NCI-H460 (cell line): ENCODE measurements at places on chromosomes 12 and 14.

- no peak for DNase-seq
These were observed 505.1 kb upstream of the TMEM132C start for GRCh38 chr12:127761880-127762279.

DNA sequence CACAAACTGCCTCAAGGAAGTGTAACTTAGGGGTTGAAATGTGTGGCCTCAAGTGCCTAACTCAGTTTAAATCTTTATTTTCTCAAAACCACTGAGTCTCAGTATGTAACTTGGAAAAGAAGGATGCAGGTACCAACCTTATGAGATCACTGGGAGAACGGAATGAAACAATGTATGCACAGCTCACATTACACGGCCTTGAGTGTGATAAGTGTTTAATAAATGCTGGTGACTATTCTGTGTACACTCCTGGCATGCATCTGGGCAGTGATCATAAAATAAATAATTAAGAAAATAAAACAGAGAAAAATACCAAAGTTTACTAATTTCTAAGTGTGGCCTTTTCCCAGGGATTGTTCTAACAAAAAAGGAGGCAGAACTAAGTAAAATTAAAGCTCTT lies 974.5 kb upstream of the FLRT2 start:
- no peak for DNase-seq

- DNase-seq = no peak
These were observed 102.0 kb downstream of the PIK3C2G start for GRCh38 chr12:18363321-18363720.

- DNase-seq = peak; percentile 31
These were observed 295.7 kb upstream of the PRKD1 start for GRCh38 chr14:30223385-30223785.

GRCh38 chr14:61749867-61750266 lies 12.4 kb upstream of the SNAPC1 start:
- no peak for DNase-seq

DNA sequence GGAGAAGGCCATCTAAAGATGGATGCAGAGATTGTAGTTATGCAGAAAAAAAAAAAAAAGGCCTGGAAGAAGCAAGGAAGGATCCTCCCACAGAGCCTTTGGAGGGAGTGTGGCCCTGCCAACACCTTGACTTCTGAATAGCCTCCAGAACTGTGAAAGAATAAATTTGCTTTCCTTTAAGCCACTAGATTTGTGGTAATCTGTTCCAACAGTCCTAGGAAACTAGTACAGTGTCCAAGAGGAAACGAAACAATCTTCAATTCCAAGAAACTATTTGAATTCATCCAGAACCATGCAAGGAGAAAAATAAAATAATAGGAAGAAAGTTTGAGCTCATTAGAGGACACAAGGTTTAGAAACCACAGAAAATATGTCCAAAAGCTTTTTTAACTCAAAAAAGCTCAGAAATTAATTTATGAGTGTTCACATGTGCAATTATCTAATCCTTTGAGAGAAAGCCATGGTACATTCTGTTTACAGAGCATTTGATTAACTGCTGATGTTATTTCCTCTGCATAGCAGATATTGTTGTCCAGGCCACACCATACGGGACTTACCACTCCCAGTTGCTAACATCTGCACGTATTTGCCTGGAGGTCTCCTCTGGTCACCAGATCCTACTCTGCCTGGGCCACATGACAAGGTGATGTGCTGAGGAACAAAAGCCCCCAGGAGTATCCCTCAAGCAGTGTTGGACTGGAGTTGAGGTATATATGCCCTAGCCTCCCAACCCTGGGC lies 30.0 kb upstream of the STAB2 start:
- no peak for DNase-seq

GRCh38 chr12:49470986-49471385 lies 67.8 kb upstream of the KCNH3 start:
- DNase-seq = no peak

DNA sequence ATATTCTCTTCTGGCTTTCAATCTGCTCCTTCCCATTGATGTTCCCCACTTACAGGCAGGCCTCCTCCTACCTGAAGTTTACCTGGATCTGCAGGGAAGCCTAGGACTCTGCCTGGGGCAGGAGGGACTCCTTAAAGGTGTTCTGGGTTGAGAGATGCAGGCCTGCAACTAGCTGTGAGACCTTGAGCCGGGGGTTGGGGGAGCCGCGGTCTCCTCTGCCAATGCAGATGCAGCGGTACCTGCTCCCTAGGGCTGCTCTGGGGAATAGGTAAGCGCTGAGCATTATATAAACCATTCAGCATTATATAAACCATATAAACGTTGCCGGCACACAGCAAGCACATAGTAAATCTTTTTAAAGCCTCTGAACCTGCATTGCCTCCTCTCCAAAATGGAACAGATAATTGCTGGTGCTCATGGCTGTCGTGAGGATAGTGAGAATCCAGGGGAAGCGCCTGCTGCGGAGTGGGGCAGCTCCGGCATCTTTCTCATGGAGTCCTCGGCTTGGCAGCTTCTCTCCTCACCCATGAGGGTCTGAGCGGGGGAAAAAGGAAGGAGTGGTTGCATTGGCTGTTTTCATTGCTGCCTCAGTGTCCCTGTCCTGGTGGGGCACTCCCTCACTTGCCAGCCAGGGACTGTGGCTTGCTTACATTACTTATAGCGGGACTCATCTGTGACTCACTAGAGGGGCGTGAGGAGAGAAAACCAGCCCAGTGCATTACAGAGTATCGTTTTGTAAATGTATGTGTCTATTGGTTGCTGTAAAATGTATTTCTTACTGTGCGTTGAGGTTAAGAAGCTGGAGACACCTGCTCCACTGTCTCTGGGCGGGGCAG lies 12.5 kb upstream of the KRT80 start:
- DNase-seq = no peak

GRCh38 chr12:54017878-54018467 lies 9.2 kb downstream of the HOXC8 start:
- peak; percentile 75 for DNase-seq

DNA sequence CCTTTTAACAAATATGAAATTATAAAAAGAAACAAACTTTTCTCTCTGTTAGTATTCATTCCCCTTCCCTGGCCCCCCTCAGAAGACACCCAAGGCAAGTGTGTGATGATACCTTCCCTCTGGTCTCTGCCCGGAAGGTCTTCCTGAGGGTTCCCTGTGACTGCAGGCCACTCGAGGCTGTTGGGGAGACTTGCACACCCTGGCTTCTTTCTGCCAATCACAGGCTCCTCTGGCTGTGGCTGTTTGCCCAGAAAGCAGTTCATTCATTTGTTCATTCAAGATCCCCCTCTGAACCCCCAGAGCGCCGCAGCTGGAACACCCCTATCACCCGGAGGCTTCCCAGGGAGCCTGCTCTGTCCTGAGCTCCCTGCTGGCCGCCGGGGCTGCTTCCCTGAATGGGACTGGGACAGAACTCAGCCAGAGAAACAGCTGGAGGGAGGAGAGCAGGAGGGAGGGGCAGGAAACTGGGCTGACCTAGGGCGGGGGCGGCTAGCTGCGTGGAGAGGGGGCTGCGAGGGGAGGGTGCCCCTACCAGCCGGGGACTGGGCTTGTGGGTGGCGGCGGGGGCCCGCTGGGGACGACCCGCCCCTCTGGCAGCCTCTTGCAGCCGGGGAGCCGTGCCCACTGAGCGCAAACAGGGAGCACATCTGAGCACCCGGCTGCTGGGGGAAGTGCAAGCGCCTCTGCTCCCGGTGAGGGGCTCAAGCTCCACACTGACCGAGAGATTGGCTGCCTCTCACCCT lies at the start of gene CMKLR1:
TSS of gene CMKLR1 (minus strand) at position 397 of the 743 bp plus-strand sequence. CDS start 45,720 bp downstream, outside the sequence.
- no peak for DNase-seq

GRCh38 chr12:91551927-91552326 lies 369.3 kb upstream of the DCN start:
- no peak for DNase-seq

- no peak for DNase-seq
These were observed 10.9 kb upstream of the ZNF740 start for GRCh38 chr12:53169644-53170043.

DNA sequence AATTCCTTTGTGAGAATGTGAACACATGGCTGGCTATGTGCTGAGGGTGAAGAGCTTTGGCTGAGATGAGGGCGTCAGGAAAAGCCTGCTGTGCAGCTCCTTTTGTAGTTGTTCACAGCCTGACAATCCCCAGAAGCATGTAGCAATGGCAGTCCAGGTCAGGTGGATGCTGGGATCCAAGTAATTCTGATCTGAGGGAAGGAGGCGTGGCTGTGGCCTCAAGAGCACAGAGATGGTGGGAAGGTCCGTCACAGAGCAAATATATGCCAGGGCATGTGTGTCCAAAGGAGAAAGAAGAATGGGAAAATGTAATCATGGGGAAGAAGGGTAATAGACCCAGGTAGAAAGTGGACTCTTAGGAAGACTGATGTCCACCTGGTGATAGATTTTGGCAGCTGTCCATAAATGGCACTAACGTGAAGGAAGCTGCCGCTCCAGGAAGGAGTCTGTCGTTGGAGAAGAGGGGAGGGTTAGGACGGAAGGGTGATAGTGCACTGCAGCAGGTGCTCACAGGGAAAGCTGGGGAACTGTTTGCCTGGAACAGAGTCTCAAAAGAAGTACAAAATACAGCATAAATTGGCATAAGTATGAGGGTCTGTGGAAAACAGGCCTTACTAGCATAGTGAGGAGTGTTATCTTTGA lies 13.8 kb downstream of the MGST1 start:
- DNase-seq = no peak

DNA sequence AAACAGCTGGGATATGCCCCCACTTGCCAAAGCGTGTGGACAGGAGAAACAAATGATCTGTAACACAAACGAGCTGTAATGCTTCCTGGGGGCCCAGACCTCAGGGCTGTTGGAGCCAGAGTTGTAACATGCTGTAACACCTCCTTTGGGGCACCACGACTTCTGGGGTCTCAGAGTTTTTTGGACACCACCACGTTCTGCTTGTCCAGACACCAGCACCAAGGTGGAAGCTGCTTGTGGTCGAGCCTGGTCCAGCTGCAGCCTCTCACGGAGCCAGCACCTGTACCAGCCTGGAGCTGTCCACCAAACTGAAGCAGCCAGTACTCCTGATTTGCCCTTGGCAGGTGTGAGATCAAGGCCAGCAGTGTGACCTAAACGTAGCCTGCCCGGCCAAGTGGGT lies 879.4 kb downstream of the SLC6A15 start:
- DNase-seq = no peak

GRCh38 chr14:54867011-54867410 lies 35.6 kb downstream of the GCH1 start:
- DNase-seq = no peak

- DNase-seq = no peak
These were observed 325.8 kb upstream of the OR4E1 start for GRCh38 chr14:21999402-21999801.

DNA sequence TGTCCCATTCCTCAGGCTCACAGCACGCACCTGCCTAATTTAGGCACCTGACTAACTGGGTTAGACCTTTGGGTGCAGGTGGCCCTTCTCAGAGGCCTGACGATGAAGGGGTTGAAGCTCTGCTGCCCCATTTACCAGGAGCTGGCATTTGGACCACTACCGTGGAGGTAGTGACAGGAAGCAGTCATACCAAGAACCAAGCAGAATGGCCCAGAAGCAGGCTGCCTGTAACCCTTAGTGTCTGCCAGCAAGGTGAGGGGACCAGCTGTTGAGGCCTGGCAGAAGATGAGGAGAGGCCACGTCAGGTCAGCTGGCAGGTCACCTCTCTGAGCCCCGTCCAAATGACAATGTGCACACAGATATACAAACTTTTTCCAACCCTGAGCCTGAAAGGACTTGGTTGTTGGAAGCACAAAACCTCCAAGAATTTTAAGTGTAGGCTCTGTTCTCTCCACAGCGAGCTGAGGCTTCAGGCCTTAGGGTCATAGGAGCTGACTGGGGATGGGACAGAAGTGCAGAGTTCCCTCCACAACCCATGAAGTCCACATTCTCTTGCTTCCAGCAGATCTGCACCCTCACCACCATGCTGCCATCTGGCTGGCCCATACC lies 23.1 kb downstream of the VASH1 start:
- DNase-seq = no peak

GRCh38 chr14:59919570-59920377 lies at the start of gene LRRC9:
TSS of gene LRRC9 (plus strand) at chr14:59920144.
- no peak for DNase-seq

DNA sequence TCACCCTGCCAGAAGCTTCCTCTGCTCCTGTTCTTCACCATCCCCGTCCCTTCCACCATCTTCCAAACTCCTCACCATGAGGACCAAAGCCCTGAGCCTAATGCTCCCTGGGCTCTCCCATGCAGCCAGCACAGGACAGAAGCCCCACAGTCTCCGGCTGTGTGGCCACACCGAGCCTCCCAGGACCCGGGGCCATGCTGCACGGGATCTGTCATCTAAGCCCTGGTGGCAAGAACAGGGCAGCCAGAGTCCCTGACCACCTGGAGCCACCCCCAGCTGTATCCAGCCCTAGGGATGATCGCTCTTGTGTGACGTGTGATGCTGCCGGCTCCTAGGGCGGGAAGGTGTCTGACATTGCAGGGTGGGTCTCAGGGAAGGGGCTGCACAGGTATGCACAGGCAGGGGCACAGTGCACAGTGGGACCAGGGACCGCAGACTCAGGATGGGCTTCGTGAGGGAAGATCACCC lies 8.1 kb downstream of the TMEM179 start:
- no peak for DNase-seq

DNA sequence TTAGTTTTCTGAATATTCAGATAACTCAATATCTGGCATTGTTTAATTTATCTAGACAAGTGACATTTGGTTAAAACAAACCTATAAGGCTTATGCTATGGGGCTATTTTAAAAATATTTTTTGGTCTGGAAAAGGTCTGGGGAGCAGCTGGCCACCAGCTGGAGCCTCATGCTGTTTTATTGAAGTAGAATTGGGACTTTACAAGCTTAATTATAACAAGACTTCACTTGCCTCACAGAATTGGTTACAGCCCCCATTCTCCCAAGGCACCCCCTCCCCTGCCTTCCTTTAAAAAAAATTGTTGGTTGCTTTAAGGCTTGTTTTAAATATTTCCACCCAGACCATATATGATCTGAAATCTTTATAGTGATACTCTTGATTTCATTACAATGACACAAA lies 453.9 kb downstream of the ADAMTS20 start:
- no peak for DNase-seq

DNA sequence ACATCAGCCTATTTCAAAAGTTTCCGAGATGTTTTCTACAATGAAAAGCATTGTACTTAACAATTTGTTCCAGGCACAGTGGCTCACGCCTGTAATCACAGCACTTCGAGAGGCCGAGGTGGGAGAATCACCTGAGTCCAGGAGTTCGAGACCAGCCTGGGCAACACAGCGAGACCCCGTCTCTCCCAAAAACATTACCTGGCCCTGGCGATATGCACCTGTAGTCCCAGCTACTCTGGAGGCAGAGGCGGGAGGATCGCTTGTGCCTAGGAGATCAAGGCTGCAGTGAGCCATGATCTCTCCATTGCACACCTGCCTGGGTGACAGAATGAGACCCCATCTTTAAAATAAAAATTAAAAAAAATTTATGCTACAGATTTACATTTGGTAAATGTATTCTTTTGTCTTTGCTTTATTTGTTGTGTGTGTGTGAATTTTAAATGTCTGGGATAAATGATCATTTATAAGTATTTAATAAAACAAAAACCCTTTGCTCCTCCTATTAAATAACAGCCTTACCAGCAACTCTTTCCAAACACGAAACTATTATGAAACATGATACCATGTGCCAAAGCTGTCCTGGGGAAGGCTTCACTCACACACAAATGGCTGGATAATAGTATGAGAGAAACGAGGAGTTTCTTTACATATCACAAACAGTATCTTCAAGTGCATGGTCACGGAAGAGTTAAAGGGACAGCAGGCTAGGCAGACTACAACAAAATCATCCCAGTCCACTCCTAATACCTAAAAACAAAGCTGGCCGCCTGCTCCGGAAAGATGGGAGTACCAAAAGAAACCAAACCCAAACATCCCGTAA lies 1.1 kb downstream of the ATXN3 start:
- DNase-seq = no peak
